ENCODE measurements at places on chromosomes 11 and 22.

DNA sequence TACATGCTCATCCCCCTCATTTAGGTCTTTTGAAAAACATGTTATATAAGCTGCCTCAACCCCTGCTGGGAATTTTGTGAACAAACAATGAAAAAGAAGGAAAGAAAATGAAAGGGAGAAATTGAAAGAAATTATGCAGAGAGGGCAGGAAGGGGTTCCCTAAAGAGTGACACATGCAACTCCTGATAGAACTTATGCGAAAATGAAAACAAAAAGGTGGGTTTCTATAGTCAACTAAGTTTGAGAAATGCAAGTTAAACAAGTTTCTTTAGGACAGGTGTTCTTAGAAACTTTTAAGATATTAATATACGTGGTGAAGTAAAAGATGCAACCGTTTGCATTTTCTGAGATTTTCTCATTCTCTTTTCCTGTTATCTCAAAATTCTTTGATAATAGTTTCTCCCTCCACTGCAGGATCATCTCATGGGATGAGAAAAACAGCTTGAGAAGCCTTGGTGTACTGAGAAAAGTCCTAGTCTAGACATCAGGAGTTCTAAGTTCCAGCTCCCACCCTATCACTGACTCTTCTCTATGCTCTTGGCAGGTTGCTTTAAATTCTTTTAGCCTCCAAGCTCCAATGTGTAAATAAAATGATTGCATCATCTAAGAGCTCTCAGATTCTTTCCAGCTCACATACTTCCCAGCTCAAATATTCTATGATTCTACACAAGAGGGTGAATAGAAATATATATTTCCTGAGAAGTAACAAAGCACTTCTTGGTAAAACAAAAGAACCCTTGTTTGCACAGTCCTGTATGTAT is 109.2 kb downstream of the FAM76B start:
- no peak for DNase-seq

- DNase-seq = no peak
Measured at GRCh38 chr11:24386546-24387397, 110.1 kb upstream of the LUZP2 start.

GRCh38 chr11:119585043-119585781 is 143.8 kb downstream of the NECTIN1 start:
- peak; percentile 38 for DNase-seq

GRCh38 chr11:59198726-59199125 is 14.0 kb downstream of the MPEG1 start:
- DNase-seq = no peak

DNA sequence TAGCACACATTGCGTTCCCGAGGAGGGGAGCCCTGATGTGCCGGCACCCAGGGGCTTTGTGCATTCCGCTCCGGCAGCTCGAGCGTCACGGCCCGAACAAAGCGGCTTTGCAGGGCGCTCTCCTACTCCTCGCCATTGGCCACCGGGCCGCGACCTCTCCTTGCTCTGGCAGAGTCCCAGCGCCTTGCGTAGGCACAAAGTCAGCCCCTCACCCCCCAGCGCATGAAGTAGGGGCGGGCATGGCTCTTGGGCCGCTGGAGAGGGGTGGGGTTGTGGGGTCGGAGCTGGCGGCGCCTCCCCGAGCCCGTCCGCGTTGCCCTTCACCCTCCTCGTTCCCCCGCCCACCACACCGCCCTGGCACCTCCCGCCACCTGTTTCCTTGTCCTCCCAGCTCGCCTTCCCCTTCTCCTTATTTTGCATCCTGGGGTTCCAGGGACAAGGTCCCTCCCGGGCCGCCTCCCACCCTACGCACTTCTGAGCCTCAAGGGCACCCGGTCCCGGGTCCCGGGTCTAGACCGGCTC is 753 bp upstream of the PPARA start:
- no peak for DNase-seq

DNA sequence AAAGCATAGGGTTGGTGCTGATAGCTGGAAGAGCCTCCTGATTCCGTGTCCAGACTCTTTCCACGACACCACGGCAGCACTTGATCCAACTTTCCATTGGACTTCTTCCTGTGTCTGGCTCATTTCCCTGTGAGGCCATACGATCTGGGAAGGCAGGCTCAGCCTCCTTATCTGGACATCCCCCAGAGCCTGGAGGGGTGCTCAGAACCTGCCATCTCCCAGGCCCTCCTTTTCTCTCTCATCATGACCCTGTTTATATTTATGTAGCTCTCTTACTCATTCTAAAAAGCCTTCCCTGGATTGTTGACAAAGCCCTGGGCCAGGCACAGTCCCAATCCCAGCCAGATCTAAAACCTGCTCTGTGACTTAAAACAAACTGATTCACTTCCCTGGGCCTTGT is 7.8 kb upstream of the BCL9L start:
- no peak for DNase-seq

GRCh38 chr11:128814856-128815705 is 52.0 kb downstream of the KCNJ1 start:
- DNase-seq = no peak

- DNase-seq = no peak
Measured at GRCh38 chr11:76772100-76772782, 10.9 kb upstream of the TSKU start.

GRCh38 chr11:128827191-128827893 is 39.8 kb downstream of the KCNJ1 start:
- DNase-seq = no peak

GRCh38 chr11:64539239-64539638 is 51.8 kb upstream of the SLC22A12 start:
- DNase-seq = no peak

- DNase-seq = no peak
Measured at GRCh38 chr11:84922836-84923235, 704.3 kb downstream of the DLG2 start.

DNA sequence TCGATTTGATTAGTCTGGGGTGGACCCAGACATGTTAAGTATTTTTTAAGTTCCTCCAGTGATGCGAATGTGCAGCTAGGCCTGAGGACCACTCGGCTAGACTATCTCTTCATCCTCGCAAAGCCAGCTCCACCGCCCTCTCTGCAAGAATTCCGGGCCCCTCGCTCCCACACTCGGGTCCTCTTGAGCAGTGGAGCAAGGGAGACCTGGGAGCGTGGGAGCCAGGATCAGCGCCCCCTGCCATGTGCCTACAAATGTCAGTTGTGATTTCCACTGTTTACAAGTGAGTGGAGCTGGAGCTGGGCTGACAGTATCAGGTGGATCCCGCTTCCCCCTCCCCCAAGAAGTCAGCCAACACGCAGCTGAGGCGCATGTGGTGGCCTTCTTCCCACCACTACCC is 6.7 kb downstream of the B3GNT6 start:
- no peak for DNase-seq

GRCh38 chr11:67605231-67606011 is 1.3 kb upstream of the NDUFV1 start:
- DNase-seq = no peak

- DNase-seq = no peak
Measured at GRCh38 chr11:96332126-96332771, 10.7 kb downstream of the MAML2 start.

DNA sequence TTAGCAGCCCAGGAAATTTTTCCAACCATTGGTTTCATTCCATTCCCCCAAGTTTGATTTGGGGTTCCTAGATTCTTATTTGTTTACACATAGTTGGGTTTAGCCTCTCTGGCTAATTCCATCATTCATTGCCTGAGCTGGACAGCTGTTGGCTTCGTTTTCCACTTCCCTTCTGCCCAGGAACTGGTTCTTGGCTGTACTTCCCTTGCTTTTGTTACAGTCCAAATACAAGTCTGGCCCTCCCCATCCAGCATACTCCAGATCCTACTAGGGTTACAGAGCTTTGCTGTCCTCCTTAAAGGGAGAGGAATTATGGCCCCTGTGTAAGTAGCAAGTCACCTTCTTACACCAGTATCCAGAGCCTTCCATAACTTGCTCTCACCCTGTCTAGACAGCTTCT is 356.3 kb downstream of the FAT3 start:
- no peak for DNase-seq

- no peak for DNase-seq
Measured at GRCh38 chr11:113647856-113648255, 58.3 kb downstream of the TMPRSS5 start.

DNA sequence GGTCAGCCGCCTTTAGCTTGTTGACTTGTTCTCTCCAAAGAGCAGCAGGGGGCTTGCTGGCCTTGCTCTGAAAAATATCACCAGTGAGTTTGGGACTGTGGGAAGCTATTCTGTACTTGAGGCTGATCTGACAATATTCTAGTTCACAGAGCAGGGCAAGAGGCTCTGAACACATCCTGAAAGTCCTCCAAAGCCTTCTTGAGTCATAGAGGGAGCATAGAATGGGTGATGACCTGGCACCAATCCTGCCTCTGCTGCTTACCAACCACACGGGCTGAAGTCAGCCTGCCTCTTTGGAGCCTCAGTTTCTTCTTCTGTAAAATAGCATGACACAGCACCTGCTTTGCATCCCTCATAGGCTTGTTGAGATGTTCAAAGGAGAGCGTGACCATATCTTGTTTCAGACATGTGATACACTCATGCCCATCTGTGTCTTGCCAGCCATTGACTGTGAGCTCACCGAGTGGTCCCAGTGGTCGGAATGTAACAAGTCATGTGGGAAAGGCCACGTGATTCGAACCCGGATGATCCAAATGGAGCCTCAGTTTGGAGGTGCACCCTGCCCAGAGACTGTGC is 96.6 kb downstream of the RRAS2 start:
- no peak for DNase-seq

DNA sequence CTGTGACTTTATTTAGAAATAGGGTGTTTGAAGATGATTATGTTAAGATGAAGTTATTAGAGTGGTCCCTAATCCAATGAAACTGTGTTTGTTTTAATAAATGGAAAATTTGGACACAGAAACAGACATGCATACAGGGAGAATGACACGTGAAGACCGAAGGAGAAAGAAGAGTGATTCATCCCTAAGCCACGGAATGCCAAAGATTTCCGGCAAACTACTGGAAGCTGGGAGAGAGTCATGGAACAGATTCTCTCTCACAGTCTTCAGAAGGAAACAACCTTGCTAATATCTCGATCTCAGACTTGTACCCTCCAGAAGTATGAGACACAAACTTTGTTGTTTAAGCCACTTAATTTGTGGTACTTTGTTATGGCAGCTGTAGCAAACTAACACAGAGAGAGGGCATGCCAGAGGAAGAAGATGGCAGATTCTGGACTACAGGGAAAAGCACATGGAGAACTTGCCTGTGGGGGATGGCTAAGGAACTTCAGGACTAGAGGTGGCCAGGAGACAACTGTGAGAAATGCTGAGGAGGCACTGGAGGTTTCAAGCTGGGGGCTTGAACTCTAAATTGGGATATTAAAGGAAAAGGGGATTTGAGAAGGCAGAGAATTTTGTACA is 733.5 kb upstream of the CCDC90B start:
- no peak for DNase-seq

DNA sequence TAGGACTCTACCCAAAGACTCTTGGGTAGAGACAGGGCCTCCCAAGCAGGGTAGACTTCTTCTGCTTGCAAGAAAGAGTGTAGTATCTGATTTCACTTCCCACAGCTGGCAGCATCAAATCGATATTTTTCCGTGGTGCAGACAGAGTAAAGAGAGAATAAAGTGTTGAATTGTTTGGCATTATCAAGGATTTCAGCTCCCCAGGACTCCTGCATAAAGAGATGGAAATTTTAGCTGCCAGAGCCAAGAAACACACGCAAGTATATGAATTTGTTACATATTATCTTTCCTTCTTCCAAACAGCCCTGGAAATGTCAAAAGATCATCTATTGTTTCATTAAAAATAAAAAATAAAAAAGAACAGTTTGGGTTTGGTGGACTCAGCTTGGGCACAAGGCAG is 136.8 kb downstream of the PKNOX2 start:
- no peak for DNase-seq

DNA sequence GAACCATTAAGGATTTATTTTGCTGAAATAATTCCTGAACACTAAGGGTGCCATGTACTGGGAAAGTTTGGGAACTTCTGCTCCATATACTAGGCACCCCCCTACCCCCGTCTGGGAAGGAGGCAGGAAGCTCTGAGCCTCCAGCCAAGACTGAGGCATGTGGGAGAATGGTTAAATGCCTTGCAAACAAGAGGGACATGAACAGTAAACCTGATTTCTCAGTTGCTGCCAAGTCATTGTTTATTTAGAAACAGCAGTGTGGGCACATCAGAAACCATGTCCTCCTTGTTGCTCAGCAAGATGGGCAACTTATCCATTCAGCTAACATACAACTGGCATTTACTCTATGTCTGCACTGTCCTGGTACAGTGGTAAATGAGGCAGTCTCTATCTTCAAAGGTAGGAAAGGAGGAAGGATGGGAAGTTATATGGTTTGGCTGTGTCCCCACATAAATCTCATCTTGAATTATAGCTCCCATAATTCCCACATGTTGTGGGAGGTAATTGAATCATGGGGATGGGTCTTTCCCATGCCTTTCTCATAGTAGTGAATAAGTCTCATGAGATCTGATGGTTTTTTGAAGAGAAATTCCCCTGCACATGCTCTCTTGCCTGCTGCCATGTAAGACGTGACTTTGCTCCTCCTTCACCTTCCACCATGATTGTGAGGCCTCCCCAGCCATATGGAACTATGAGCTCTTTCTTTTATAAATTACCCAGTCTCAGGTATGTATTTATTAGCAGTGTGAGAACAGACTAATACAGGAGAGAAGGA is 459.1 kb downstream of the MIAT start:
- no peak for DNase-seq

- no peak for DNase-seq
Measured at GRCh38 chr11:127149410-127149809, 148.8 kb upstream of the KIRREL3 start.

DNA sequence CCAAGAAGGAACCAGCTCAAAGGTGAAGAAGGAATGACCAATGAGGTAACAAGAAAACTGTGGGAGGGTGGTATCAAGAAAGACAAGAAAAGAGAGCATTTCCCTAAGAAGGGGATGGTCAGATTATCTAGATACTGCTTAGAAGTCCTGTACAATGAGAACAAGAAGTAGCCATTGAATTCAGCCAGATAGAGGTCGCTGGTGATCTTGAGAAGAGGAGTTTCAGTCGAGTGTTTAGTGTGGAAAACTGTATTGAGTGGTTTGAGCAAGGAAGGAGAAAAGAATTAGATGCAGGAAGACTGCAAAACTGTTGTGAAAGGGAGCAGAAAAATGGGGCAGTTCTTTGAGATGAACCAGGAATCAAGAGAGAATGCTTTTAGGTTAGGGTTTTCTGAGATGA is 74.6 kb upstream of the FAT3 start:
- no peak for DNase-seq

GRCh38 chr11:62930666-62931065 is 9.5 kb upstream of the CHRM1 start:
- no peak for DNase-seq

DNA sequence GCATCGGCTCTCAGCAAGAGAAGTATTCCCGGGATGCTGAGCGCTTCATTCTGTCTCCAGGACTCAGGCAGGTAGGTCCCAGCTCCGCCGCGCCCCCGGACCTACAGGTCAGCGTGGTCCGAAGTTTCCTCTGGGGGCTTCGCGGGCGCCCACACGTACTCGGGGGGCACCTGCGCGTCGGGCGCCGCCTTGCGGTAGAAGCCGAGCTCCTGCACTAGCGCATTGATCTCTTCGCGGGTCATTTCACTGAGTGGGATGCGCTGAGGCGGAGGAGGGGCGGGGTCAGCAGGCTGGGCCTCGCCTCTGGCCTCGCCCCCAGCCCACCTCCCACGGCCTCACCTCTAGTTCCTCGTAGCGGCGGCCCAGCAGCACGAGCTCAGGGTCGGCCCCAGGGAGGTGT is 2.5 kb downstream of the SELENOM start:
- no peak for DNase-seq

- DNase-seq = no peak
Measured at GRCh38 chr11:46846510-46846830, 390 bp upstream of the CKAP5 start.

Data from D721Med (cell line).